ENCODE measurements at places on chromosomes 13 and 19. TPM values are rescaled to one million over a fixed set of nuclear protein-coding genes. Genes with fewer than 3 reads are reported as not detected.

MAB21L1 gene
- total RNA-seq = not detected

ZNF575 gene
- total RNA-seq = 2.7 TPM

RFPL4A gene
- total RNA-seq = not detected

GPR12 gene
- total RNA-seq = not detected

IL12RB1 gene
- 41.7 TPM for total RNA-seq

ZNF283 gene
- total RNA-seq = 1.9 TPM

ACTL9 gene
- total RNA-seq = not detected

ZNF534 gene
- total RNA-seq = not detected
